ENCODE measurements at places on chromosomes 3 and 15.
A peak's percentile ranks its signal among the peaks of the same experiment; 100 is the strongest.

DNA sequence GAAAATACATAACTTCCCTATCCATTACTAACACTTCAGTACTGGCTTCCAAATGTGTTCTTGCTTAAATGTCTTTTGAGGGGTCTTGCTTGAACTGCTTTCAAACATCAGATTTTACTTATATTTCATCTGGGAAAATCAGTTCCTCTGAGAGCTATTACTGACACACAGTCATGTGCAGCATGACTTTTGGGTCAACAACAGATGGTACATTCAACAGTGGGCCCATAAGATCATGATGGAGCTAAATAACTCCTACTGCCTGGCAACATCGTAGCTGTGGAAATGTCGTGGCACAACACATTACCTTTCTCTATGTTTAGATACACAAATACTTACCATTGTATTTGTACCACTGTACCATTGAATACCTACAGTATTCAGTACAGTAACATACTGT is 43.8 kb downstream of the WWTR1 start:
- DNase-seq: no peak

DNA sequence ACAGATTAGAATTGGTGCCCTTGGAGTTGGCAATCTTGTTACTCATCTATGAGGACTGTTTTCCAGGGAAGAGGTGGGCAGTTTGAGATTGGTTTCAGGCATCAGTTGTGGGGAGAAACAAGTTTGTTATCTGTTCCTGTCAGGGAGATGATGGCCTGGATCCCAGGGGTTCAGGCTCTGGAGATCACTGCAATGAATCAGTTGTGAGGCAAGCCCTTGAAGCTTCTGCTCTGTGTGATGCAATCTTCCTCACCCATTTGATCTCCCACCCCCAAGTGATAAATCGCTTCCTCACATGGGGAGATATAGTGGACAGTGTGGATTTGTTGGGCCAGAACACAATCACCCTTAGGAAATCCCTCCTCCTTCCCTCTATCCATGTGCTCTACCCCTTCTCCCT is 276.6 kb upstream of the LRTM1 start:
- no peak for DNase-seq

- peak; percentile 2 for DNase-seq
These were observed 902 bp downstream of the P2RY13 start for GRCh38 chr3:151328298-151328995.

DNA sequence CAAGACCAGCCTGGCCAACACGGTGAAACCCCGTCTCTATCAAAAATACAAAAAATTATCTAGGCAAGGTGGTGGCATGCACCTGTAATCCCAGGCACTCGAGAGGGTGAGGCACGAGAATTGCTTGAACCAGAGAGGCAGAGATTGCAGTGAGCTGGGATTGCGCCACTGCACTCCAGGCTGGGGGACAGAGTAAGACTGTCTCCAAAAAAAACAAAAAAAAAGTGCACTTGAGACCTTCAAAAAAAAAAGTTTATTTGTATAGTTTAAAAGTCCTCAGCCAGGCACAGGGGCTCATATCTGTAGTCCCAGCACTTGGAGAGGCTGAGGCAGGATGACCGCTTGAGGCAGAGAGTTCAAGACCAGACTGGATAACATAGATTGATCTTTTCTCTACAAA is 2.1 kb downstream of the PBRM1 start:
- DNase-seq: no peak

GRCh38 chr3:65091565-65091964 is 403.8 kb upstream of the ADAMTS9 start:
- no peak for DNase-seq

Measured in CD4-positive, alpha-beta memory T cell (primary cell).